ENCODE measurements at places on chromosomes 1 and 21.

- no peak for DNase-seq
Observed at GRCh38 chr1:228156941-228157728, 7.4 kb downstream of the GJC2 start.

GRCh38 chr1:225674381-225674780 is 21.5 kb upstream of the ENAH start:
- DNase-seq, result no peak

GRCh38 chr1:54312796-54313316 is 93.3 kb downstream of the SSBP3 start:
- DNase-seq, result no peak

- DNase-seq, result no peak
Observed at GRCh38 chr1:94754570-94754969, 65.6 kb upstream of the SLC44A3 start.

DNA sequence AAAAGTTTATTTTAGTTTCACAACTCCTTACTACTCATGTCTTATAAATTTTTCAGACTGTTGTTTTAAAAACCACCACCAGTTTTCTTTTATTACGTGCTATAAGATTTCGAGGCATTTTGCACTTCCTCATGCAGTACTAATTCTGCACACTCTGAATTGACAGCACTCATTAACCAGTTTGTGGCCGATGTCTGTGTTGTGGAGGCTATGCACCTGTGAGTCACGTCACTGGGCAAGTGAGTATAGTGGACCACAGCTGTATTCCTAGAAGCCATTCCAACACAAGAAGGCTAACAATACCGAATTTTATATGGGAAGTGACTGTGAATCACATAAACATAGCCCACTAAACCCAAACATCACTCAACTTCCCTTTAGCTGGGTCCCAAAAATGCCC is 21.0 kb upstream of the SPATA6 start:
- DNase-seq, result no peak

DNA sequence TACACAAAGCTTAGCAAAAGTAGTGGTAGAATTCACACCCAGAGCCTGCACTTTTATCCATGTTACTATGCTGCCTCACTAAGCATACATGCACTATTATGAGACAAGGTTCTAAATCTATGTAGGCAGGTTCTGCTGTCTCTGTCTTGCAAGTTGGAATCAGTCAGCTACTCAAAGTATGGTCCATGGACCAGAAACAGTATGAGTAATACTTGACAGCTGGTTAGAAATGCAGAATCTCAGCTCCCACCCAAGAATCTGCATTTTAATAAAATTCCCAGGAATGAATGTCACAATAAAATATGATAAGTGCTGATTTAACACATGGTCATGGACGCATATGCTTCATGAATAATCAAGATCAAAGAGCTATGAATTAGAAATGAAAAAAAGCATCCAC is 50.5 kb downstream of the DSCAM start:
- no peak for DNase-seq

DNA sequence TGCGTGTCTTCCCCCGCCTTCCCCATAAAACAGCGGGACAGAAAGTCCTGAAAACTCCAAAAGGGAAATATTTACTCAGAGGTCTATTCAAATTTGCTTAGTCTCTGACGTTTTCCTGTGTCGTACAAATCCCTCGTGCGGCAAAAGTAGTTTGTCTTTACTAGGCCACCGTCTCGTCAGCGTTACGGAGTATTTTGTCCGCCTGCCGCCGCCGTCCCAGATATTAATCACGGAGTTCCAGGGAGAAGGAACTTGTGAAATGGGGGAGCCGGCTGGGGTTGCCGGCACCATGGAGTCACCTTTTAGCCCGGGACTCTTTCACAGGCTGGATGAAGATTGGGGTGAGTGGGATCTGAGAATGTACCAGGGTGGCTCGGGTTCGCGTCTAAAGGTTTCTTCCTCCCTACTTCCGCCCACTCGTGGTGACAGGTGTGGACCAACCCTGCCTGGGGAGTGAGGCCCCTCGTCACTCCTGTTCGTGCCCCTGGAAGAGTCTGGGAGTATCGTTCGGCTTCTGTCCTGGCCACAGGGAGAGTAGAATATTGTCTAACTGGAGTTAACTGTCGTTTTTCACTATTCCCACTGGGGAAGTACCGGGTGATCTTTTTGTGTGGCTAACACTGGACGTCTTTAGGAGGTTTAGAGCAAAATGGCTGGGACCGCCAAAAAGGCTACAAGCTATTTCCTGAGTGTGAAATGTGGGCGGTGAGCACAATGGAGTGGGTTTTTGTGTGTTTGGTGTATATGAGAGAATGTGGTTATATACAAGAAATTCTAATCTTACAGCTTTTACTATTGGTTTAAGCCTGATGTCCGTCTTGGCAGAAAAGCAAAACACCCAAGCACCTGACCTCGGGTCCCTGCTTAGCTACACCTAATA is at the start of gene ATF6:
Gene ATF6 (plus strand): TSS at position 219 of the 880 bp plus-strand sequence. CDS start 41 bp downstream, at position 260.
- peak; percentile 76 for DNase-seq

- DNase-seq, result no peak
Observed at GRCh38 chr1:44467566-44467965, 62.5 kb downstream of the RNF220 start.

DNA sequence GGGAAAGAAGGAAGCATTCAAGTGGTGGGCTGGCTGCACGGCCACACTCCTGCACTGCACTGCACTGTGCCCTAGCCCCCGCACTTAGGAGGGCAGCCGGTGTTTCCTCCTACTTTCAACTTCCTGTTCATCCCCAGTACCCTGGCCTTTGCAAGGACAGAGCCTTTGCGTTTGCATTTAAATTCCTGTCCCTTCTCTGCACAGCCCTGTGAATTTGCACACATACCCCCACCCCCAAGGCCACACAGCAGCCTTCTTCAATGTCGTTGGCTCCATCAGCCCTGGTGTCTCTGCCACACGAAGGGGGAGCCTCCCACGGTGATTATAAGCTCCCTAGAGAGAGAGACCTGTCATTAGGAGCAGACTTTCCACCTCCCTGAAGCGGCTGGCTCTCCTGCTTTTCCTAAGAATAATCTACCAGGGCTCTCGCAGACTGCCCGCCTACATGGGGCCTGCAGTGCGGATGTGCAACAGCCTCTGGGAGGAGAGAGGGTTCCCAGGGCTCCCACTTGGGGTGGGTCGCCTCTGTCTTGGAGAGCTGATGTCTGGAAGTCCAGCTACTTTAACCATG is 13.2 kb upstream of the SLC45A3 start:
- DNase-seq, result no peak

DNA sequence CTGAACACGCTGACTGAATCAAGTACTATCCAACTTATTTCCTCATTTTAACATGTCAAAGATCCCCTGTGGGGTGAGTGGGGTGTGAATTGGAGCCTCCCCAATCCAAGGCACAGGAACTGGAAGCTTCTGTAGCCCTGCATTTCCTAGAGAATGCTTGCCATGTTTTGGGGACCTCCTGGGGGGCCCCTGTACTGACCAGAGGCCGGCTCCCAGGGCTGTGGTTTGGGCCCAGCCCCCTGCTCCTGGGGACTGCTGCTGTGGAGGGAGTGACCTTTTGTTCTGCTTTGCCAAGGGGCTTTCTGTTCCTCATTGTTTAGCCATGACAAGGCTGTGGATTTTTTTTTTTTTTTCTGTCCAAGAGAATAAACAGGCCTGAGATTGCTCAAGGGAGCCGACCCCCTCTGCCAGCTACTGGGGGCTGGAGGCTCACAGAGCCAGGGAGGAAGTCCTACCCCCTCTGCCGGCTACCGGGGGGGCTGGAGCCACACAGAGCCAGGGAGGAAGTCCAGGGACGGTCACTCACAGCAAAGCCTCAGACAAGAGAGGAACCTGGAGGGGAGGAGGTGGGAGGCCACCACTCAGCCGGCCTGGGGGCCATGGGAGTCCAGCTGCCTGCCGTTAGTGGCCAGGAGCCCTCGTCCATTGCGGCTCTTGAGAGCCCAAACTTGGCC is 17.4 kb downstream of the TNFRSF1B start:
- no peak for DNase-seq

DNA sequence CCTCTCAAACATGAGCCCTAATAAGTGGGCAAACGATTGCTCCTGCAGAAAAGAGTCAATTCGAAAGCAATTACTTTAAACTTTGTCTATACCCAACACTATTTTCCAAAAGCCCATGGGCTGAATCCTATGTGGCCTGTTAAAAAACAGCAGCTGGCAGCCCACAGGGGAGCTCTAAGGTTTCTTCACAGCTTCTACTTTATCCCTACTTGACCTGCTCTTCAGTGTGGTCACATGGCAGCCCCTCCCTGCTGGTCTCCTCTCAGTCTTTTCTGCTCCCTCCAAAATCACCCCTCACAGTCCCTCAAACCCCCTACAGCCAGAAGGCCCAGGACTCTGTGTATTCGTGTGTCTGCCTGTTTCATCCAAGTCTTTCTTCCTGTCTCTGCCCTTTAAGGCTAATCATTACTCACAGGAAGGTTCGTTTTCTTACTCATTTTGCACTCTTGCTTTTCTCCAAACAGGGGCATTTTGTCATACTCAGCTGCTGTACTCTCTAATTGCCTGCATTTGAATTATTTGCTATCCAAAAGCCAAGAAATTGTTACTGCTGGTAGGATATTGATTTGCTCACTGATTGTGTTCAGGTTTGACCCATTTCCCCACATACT is 62.4 kb upstream of the FAM3B start:
- no peak for DNase-seq

GRCh38 chr21:44636209-44637017 is 743 bp upstream of the KRTAP10-10 start:
- no peak for DNase-seq

DNA sequence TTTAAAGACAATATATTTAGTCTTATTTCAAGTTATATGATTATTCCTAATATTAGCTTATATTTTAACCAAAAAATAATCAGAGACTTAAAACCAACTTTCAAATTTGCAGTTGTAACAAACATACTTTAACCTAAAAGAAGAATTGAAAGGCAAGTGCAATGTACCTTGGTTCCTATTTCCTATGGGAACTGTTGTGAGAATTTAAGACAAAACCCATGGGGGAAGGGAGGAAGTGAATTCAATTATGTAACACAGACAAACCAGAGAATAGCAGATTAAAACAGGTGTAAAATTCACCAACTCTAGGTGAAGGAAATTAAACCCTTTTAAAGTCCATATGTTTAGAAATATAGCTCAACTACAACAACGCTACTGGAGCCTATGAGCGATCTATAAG is 22.6 kb upstream of the CR2 start:
- no peak for DNase-seq

Data from activated T-cell treated with anti-CD3 and anti-CD28 coated beads for 24 hours (primary cell).